ENCODE measurements at places on chromosomes 4 and X.

- no peak for DNase-seq
These were observed 165.3 kb downstream of the GLRA2 start for GRCh38 chrX:14694611-14695010.

DNA sequence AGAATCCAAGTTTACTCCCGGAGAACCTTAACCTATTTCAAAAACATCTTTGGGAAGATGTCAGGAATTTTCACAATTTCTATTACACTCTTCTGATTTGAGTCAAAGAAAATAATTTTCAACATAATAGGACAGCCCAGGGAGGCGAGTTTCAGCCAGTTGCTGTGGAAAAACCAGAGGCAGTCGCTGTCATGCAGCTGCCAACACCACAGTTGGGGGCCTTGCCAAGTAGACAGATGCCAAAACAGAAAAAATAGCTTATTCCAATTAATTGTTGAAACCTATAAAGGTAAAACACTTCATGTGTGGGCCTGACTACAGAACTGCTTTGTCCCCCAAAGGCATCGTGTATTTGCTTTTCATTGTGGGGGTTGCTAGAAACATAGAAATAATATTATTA is 225.8 kb downstream of the DMD start:
- DNase-seq = no peak

GRCh38 chr4:3443750-3444309 is 2.1 kb downstream of the HGFAC start:
- DNase-seq = no peak

DNA sequence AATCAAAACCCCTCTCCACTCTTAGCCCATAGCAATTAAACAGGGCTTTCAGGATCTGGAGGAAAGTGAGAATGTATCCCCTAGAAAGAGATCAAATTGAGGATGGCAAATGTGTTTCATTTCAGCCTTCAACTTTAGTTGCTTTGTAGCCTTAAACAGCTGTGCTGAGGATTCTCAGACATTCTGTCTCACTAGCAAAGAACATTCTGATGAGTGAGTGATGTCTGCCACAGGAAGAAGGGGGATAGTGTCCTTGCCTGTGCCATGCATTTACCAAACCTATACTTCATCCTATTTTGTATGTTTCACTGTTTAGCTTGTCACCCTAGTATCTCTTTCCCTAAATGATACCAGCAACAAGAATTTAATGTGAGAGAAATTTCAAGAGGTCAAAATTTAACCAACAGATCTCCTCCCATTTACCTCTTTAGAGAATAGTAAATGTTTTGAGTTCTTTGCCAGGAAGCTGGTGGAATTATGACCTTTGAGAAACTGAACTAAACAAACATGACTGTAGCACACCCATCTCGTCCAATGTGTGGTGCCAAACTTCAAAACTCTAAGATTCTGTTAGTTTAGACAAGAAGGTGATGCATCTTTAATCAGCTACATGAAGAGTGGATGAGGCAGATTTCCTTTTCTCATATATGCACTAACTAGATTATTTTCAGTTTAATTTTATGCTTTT is 165.6 kb downstream of the PALLD start:
- DNase-seq = no peak

- peak; percentile 92 for DNase-seq
These were observed at the start of gene IL2RG for GRCh38 chrX:71111141-71111843. TSS of gene IL2RG (minus strand) at chrX:71111577. CDS start at chrX:71111539, 38 bp downstream.

- DNase-seq = no peak
These were observed 205.9 kb downstream of the PTTG2 start for GRCh38 chr4:38166082-38166481.

DNA sequence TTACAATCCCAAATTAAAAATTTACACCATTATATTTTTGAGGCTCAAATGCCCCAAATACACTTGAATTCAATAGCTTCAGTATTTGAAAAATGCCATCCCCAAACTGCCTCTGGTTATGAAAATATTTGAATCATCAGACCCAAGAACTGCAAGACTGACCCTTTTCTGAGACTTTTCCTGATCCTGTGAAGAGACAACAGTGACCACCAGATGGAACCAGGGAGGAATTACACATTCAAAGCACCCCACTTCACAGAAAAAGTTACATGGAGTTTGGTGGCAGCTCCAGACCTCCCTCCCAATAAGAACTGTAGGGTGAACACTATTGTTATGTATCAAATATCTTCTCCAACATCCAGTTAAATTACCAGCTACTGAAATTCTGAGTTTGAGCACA is 44.0 kb upstream of the SCD5 start:
- DNase-seq = no peak

- no peak for DNase-seq
These were observed 101.8 kb downstream of the ARAP2 start for GRCh38 chr4:36142504-36142903.

GRCh38 chrX:15988661-15989603 is 134.3 kb upstream of the AP1S2 start:
- no peak for DNase-seq

DNA sequence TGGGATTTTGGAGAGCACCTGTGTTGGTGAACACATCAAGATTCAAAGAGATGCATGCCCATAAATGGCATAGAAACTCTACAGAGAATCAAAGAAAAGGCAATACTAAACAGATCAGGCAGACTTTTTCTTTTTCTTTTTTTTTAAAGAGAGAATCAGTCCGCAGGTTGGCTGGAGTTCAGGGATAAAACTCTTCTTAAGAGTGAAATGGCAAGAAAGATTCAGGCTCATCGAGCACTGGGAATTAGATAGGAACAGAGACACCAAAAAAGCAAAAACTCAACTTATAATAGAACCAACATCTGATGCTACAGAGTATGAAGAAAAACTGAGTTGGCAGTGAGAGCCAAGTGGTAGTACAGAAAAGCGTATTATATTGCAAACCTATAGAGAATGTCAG is 314.3 kb downstream of the ARHGAP24 start:
- no peak for DNase-seq

GRCh38 chr4:3706111-3706511 is 60.1 kb upstream of the ADRA2C start:
- no peak for DNase-seq

DNA sequence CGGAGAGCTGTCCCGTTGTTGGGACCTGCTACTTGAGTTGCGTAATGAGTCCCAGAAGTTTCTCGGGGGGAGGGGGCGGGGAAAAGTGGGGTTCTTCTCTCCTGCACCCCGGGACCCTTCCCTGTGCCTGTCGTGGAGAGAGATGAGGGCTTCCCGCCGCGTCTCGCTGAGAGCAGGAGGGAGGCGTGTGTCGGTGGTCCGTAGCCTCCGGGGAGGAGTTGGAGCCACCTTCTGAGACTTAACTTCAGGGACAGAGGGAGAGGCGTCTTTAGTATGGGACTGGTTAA is 698 bp downstream of the AFF1 start:
- DNase-seq = no peak

DNA sequence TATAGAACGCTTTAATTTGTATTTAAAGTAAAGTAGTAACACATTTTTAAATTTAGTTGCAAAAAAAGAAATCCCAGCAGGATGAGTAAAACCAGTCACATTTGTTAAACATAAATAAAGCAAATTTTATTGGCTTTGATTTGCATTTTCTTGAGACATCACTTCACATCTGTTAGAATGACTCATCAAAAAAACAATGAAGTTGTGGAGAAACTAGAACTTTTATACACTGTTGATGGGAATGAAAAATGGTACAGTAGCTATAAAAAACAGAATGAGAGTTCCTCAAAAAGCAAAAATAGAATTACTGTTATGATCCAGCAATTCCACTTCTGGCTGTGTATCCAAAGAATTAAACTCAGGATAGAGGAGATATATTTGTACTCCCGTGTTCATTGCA is 454.0 kb upstream of the KLHL4 start:
- no peak for DNase-seq

- no peak for DNase-seq
These were observed 55.2 kb downstream of the AREG start for GRCh38 chr4:74499986-74500781.

GRCh38 chrX:52363247-52363883 is 5.5 kb upstream of the XAGE2 start:
- DNase-seq = peak; percentile 24

GRCh38 chrX:153642655-153643430 is 4.2 kb upstream of the DUSP9 start:
- no peak for DNase-seq

DNA sequence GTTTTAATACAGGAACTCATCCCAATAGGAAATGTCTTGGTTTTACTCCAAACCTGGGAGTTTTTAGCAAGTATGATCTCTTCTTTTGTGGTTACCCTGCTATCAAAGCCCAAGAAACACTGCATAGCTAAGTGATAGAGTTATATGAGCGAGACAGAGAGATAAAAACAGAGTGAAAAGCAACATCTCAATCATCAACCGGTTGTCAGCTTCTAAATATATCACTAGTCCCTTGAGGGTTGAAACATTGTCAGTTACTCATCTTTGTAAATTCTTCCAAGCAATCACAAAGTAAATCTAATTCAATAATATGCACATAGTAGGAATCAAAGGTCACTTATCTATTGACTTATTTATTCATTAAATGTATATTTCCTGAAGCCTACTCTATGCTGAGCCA is 483.9 kb downstream of the IDS start:
- no peak for DNase-seq

DNA sequence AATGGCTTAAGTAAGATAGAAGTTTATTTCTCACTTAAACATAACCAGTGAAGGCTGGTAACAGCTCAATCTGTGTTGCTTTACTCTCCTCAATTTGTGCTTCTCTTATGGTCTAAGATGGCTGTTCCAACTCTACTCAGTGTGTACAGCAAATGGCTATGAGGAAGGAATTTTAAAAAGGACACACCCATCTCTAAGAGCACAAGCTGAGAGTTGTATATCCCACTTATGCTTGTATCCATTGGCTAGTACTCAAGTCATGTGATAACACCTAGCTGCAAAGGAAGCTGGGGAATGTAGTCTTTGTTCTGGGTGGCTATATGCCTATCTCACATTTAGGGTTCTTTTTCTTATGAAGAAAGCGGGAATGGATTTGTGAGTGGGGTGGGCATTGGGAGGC is 63.3 kb downstream of the GPAT3 start:
- peak; percentile 44 for DNase-seq

GRCh38 chrX:10620121-10620699 is at the start of gene MID1:
TSS of gene MID1 (minus strand) at chrX:10620585. CDS start at chrX:10567547, 53,038 bp downstream.
- DNase-seq = peak; percentile 43

DNA sequence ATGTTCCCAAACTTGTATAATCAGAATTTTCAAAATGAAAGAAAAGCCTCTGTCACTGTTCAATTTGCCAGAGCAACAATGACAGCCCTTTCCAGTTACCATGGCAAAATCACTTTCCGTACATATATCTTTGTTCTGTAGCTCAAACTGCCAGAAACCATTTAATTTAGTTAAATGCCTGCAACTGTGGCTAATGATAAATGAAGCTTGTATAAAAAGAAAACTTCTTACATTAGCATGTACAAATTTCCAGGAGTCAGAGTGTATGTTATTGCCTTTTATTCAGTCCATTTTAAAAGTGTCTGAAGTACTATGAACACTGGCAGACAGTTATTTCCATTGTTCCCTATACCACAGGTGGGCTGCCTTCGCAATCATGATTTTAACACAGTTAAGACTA is 30.3 kb downstream of the ARAP2 start:
- DNase-seq = no peak

- no peak for DNase-seq
These were observed 76.2 kb upstream of the DDX3X start for GRCh38 chrX:41257801-41258200.

DNA sequence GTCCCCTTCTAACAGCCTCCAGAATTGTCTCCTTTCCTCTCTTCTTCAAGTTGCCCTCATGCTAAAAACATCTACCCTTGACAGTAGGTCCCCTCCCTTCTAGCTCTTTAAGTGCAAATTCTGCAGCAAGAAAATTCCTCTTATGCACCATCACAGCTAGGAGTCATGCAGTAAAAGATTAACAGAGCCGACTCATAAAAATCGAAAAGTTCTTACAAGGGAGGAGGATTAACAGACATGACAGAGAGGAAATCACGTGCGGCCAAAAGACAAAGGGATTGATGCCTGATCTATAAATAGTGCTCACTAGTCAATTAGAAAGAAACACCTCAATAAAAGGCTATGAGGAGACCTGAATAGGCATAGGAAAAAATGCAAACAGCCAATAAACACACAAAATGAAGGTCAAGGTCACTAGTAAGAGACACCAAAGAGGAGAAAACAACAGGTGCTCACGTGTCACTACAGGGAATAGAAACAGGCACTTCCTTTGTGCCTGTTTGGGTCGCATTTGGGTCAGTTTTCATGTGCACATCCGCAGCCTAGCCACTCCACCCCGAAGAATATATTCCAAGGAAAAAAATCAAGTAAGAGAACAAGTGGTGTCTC is 3.4 kb downstream of the RNF212 start:
- DNase-seq = no peak

DNA sequence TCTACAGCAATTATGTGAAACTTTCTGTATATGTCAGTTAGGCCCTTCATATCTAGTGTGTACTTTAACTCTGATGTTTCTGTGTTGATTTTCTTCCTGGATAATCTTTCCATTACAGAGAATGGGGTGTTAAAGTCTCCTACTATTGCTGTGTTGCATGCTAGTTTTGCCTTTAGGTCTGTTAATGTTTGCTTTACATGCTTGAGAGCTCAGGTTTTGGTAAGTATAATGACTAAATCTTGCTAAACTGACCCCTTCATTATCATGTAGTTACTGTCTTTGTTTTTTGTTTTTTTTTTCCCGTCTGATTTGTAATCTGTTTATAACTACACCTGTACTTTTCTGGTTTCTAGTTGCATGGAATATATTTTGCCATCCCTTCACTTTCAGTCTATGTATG is 63.6 kb upstream of the UGT2B15 start:
- no peak for DNase-seq

DNA sequence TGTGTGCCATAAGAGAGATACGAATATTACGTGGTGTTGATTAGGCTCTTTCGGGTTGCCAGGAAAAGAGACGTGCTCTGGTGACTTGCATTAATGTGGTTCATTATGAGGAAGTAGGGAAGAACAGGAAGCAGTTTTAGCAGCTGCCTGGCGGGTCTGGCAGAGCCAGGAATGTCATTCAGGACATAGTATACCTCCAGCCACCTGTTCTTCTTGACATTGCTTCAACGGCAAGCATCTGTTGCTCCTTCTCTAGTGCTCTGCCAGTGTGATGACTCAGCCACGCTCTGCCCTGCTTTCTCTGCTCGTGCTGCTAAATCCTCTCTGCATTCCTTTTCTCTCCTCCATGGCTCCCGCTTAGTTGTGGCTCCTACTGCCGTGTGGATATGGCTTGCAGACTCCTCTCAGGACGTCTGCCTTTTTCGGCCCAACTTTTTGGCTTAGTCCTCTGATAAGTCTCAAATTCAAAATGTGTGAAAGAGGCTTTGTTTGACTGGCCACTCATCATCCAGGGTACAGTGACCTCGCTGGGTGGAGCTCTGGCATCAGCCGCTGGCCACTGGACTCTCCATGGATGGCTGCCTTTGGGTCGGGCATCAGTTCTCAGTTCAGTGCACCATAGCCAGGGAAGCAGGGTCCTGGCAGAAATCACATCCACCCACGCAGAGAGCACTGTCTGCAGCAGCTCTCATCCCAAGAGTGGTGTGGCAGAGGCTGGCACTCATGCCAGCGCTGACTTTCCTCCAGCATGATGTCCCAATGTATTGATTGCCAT is 89.3 kb upstream of the KLF3 start:
- no peak for DNase-seq

Data from Jurkat, Clone E6-1 (cell line).